ENCODE measurements at places on chromosomes 6 and 20.

DNA sequence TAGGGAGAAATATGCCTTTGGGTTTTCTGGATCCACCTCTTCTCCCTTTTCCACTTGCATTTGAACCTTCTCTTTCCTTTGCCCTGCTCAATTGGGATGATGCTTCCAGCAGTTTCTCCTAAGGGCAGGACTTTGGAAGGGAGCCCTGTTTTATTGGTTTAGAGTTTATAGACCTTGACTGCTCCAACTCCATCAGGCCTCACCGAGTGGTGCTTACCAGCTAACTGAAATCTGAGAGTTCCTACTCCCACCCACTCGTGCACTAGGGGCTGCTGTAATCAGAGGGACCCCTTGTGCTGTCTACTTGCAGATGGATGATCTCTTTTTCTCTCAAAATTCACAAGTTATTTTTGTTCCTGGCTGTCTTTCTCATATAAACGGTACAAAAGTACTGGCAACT, 121.3 kb upstream of the SLC22A16 start:
- peak; percentile 64 for DNase-seq

DNA sequence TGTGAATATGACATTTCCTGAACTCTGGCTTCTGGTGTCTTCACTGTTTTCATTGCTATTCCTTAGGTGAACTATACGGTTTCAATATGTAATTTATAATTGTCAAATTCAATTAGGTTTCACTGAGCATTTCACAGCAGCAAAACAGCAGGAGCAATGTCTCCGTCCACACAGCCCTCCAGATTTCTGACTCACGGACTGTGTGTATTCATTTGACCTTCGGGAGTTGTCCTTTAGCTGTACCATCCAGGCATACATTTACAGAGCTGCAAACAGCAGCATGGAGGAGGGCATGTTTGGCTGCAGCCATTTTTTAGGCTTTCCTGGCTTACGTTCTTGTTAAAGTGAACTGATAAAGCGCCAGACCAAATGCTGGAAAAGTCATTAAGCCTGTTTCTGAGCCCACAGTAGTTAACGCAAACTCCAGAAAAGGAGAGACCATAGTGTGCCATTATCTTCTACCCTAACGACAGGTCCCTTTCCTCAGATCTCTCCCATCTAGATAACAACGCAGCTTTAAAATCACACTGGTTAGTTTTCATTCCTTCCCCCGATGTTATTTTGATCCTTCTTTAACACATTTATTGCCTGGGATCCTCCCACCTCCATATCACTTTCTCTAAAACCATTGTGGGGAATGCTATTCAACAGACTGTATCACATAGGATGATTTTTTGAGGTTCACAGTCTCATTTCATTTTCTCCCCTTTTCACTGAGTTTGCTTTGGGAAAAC, 18.3 kb downstream of the FOXC1 start:
- no peak for DNase-seq

DNA sequence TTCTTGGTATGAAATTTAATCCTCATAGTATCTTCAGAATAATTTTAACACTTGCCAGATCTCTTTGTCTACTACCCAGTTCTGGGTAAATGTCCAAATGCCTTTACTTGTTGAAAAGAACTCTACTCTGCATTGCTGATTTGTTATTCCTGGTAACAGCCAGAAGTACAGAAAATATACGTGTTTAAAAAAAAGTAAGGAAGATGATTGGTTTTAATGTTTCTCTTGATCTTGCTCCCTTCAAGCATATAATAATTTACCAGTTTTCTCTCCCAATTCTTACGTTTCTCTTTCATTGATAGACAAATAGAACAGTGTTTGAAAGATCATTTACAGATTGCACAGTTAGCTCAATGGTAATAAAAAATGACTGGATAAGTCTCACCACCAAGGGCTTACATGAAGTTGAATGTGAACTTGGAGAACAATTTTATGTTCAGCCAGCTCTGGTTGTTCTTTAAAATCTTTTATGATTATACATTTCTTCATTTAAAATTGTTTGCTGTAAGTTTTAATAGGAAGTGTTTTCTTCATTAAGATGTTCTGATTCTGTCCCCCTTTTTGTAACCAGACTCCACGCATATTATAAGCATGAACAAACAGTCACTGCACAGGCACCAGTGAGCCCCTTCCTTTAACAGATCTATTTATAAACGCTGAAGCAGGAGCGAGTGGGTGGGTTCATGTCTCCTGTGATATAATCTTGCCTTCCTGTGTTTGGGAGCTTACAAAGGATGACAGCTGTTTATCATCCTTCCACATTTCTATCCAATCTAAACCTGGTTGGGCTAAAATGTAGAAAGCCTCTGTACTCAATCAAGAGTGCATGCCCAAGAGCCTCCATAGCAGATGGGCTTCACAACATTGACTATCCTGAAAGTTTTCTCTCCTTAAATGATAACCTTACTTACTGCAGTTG, 299.5 kb downstream of the PRL start:
- DNase-seq, result no peak

DNA sequence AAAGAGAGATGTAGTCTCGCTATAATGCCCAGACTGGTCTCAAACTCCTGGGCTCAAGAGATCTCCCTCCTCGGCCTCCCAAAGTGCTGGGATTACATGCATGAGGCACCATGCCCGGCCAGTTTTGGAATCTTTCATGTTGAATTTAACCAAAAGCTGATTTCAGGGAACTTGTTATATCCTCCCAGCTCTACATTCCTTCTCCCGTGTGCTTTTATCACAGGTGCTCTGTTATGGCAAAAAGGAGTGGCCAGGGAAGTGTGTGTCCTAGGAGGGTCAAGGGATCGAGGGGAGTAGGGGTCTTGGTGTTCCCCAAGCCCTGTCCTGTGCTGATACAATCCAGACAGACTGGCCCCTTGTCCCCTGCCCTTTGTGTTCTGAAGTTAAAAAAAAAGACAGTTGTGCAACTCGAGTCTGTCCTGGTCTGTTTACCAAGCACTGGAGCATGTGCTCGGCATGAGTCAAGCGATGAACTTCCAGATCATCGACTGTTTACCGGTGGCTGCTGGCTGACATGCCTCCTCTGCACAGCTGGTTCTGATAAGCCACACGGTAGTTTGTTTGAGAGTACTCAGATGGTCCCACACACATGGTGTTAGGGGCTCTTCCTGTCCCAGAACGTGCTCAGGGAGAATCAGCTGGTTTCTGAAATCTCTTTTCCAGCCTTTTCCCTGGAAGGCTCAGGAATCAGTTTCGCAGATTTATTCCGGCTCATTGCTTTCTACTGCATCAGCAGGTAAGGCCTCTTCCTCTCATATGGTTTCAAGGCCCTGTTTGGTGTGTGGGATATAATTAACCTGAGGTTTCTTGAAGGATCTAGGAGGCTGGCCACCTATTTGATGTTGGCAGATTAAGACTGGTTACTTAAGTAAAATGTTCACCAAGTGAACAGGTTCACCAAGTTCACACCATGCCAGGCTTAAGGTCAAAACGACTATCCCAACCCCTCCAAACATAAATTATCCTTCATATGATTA, 52.6 kb upstream of the NAA20 start:
- DNase-seq, result no peak

DNA sequence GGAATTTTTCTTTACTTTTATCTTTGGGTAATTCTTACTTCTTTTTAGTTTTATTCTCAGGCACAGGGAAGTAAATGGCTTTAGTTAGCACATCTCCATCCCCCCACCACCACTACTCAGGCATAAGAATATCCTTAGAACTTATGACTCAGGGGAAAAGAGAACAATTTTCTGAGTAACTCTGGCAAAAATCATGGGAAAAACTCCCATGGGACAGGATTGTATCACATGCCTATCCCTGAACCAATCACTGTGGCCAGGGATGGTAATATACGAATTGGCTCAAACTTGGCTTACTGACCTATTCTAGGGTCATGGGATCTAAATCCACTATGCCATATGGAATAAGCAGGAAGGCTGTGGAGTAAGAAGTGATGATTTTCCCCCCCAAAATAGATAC, 339.1 kb downstream of the BTBD3 start:
- DNase-seq, result no peak

DNA sequence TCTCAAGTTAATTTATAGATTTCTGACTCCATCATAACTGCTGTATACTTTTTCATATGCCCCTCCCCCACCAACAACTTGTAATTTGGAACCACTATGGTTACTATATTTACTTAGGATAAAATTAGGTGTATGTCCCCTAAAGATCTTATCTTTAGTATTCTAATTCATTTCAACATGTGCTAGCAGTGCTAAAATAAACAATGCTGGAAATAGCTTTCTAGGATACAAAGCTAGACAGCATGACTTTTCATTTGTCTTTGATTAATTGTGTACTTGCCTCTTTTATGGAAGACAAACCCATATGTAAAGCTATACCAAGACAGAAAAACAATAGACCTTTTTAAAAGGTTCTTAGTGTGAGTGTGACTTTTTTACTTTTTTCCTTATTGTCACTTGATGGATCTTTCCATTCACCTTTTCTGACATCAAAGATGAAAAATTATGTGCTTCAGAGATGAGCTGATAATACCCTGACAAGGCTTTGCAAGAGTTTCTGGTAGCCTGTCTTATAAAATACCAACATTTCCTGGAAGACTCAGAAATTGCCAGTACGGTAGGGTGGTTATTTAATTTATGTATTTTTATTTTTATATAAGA, 31.2 kb upstream of the POPDC3 start:
- DNase-seq, result no peak

DNA sequence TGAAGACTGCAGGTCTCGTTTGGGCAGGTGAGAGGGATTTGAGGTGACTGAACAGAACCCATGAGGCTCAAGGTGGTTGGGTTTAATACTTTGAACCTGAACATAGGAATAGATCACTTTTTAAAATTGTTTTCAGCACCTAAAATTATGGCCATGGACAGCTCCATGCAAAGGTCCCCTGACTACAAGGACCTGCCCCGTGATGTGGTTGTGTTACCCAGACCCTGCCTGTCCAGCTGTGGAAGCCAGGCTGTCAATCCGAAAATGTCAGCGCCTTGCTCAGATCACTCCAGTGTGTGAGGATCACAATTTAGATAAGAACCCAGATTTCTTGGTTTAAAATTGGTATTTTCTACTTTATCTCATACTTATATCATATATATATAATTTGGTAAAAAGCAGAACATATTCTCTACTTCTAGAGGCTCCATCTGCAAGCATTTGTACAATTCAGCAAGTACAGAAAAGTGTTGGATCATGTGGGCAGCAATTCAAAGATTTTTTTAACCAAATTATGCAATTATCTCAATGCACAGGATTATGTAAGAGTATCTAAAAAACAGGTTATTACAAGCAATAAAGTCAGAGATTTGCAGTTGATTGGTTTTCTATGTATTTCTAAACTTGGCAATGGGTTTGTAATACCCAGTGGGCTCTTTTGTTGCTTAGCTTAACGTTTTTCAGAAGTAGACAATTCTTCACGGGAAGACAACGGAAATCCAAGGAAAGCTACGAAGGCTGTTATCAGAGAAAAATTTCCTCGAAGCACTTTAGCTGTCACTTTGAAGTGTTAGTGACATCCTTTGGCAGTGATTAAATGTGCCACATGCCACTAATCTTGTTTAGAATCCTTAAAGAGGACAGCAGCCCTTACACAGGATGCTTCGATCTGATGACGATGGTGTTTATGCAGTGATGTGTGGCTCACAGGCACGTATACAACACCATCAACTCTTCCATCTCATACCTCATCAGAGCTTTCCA, 24.1 kb upstream of the RPS6KA2 start:
- no peak for DNase-seq

- no peak for DNase-seq
Measured at GRCh38 chr6:43188426-43188825, 6.4 kb downstream of the CUL9 start.

- DNase-seq, result no peak
Measured at GRCh38 chr20:62605236-62605943, 36.9 kb upstream of the SLCO4A1 start.

- DNase-seq, result no peak
Measured at GRCh38 chr20:12416281-12416680, 498.6 kb downstream of the BTBD3 start.

- DNase-seq, result peak; percentile 57
Measured at GRCh38 chr6:17725083-17725482, 18.4 kb upstream of the NUP153 start.

DNA sequence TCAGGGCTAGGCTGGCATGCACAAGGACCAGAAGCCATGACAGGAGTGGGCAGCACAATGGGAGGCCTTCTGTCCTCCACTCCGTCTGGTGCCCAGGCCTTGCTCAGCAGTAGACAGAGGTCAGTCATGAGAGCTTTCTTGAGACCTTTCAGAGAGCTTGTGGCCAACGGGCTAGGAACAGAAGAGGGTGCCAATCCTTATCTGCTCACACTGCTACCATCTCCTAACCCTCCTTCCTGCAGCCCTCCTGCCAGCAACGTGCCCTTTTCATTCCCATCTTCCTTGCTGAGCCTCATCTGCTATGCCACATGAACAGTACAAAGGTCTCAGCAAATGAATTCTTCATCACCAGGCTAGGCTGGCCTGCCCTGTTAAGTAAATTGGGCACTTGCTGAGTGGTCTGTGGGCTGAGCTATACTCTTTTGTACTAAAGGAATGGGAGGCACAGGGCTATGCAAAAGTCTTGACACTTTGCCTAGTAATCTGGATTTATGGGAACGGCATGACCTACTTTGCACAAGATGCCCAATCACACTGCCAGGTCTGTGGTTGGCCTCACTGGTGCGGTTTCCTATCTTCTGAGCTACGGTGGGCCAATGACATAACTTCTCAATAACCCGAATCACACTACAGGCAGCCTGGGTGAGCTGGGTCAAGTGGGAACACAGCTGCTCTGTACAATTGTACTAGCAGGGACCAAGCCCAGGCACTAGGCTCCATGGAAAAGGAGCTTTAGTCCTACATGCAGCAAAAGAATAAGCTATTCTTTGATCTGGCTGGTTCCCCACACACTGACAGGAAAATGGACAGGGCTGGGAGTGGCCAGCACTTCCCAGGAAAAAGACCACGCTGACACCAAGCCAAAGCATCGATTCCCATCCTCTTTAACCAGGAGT, 47.8 kb downstream of the ELOVL5 start:
- DNase-seq, result no peak

All from left kidney (tissue), 8 donors.